ENCODE measurements at places on chromosomes 2 and 18. TPM values are rescaled to one million over a fixed set of nuclear protein-coding genes. Genes with fewer than 3 reads are reported as not detected.
A peak's percentile ranks its signal among the peaks of the same experiment; 100 is the strongest.

The AKAIN1 gene
- total RNA-seq = not detected

The TMEM200C gene
- total RNA-seq = 0.17 TPM

The LYG2 gene
- total RNA-seq = not detected

The ACAA2 gene
- 51.6 TPM for total RNA-seq

DNA sequence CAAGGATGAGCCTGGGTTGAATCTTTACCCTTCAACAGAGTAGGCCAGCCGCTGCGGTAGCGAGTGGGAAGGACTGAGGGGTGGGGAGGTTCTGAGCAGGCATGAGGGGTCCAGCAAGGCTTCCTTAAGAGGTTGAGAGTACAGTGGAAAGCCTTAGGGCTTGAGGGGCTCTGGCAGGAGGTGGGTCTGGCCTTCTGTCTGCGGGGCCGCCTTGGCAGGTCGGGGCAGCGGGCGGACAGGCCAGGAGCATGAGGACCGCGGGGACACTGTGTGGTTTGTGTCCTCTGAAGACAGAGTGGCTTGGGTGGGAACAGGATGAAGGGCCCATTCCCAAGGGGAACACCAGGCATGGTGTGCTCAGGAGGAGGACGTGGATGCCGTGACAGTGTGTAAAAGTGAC lies 250.3 kb downstream of the AGAP1 start:
- H3K4me3 ChIP-seq = no peak overlapping the region
- peaks cover 3% of the 10 kb centered on the region for H3K36me3 ChIP-seq
- no peak overlapping the region for H3K27ac ChIP-seq
- no peaks in the 10 kb centered on the region for H3K4me1 ChIP-seq
- no peaks in the 10 kb centered on the region for H3K27me3 ChIP-seq
- DNase-seq = no peak

- no peak overlapping the region for H3K27ac ChIP-seq
- DNase-seq = no peak
- H3K4me3 ChIP-seq = no peak overlapping the region
These were observed 194.6 kb upstream of the SMAD2 start for GRCh38 chr18:48124857-48125626.

DNA sequence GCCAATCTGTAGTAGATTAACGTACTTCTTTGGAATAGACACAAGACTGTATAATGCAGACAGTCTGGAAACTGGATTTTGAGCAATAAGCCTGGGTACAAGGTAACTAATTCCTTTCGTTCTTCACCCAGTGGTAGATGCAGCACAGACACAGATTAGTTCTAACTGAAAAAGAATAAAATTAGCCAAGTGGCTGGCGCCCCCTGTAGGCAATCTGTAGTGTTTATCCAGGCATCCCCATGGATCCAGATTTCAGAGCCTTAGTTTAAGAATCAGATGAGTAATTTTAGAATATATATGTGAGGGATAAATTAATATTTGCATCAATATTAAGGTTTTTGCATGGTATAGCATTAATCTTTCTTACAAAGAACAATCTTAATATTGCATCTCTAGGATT lies 563.9 kb downstream of the DCC start:
- DNase-seq = peak; percentile 2
- no peaks in the 10 kb centered on the region for H3K4me1 ChIP-seq
- H3K4me3 ChIP-seq = no peak overlapping the region

GRCh38 chr2:127015106-127015910 lies 91.6 kb downstream of the BIN1 start:
- DNase-seq = peak; percentile 16
- H3K27ac ChIP-seq = peak overlapping the region; percentile 78
- no peaks in the 10 kb centered on the region for H3K27me3 ChIP-seq
- H3K4me3 ChIP-seq = no peak overlapping the region
- no peaks in the 10 kb centered on the region for H3K36me3 ChIP-seq

DNA sequence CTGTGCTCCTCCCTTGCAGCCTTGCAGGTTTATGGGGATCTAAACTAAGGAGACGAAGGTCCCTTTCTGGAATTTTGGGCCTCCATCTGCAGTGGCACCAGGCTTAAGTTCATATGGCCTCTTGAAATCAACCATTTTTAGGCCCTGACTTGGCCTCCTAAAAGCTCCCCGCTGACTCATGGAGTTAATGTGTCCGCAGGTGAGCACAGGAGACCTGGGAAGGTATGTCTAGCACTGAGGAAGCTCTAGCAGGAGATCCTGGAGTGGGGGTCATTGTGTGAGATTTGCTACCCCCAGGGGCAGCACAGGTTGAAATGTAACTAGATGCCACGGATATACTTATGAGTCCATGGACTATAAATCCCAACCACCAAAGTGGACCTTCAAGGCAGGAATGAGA lies 95.9 kb upstream of the CELF4 start:
- no peaks in the 10 kb centered on the region for H3K27me3 ChIP-seq
- DNase-seq = no peak
- H3K36me3 ChIP-seq = no peaks in the 10 kb centered on the region

GRCh38 chr2:6787376-6787775 lies 78.3 kb downstream of the CMPK2 start:
- H3K36me3 ChIP-seq = no peaks in the 10 kb centered on the region
- H3K4me1 ChIP-seq = no peaks in the 10 kb centered on the region
- H3K4me3 ChIP-seq = no peak overlapping the region
- no peak for DNase-seq

DNA sequence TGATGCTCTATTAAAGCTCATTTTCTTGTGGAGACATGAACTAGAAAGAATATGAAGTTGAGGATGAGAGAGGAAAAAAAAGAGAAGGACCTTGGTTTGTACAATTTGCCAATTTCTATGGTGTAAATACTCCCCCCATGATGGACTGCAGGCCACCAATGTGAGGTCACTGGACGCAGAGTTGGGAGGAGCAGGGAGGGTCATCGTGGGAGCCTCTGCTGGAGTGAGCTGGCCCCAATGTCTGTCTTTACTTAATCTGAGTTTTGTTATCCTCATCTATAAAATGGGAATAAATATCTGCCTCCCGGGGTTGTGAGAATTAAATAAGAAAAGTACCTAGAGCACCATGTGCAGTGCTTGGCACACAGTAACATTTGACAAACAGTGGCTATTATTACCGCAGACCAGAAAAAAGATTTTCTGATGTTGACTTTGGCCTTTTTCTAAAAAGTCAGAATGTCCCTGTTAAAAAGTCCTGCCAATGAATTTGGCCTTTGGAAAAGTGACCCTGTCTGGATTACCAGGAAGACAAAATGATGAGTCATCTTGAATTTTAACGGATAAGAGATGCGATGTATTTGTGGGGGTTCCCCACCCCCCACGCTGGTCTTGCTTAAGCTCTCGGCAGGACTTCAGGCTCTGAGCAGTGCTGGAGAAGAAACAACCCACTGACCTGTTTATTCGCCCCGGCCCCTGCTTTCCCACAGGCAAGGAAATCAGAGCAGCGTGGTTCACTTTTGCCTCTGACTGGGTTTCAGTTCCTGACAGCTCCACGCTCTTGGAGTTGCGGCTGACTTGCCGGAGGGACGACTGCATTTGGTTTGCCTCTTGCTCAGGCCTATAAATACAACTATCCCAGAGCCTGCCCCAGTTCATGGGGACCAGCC lies 50.3 kb upstream of the FOSL2 start:
- no peaks in the 10 kb centered on the region for H3K27me3 ChIP-seq
- H3K36me3 ChIP-seq = no peaks in the 10 kb centered on the region
- peaks cover 22% of the 10 kb centered on the region for H3K4me1 ChIP-seq
- DNase-seq = peak; percentile 93

DNA sequence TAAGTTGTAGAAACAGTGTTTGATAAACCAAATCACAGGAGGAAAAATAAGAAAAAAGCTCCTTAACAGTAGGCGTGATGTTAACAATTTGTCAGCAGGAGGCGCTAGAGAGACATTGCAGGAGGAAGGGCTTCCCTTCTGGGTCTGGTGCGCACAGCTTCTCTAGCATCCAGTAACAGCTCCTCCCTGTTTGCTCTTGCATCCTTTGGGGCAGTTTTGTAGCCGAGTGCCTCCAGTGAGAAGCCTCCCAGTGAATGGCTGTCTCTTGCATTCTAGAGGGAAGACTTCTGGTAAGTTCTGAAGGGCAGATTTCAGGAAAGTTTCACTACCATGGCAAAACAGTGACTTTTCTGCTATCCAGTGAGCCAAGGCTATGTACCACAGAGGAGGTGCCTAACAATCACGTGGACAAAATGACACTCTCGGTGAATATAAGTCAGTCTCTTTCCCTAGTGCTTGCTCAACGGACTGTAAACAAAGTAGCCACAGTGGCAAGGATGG lies 9.5 kb upstream of the ZNF396 start:
- peaks cover 5% of the 10 kb centered on the region for H3K4me1 ChIP-seq
- H3K4me3 ChIP-seq = no peak overlapping the region
- no peak overlapping the region for H3K27ac ChIP-seq

DNA sequence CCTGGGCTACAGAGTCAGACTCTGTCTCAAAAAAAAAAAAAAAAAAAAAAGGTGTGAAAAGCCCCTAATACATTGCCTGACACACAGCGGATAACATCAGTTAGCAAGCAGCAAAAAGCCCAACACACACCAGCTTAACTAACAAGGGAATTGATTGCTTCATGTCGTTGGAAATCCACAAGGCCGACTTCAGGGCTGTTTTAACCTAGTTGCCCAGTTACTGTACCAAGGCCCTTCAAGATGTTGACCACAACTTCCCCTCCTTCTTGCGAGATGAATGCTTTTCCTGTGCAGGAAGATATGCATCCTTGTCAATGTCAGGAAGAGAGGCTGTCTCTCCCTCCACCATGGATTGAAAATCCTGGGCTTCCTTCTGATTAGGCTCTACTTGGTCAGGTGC lies 202.9 kb downstream of the MIB1 start:
- no peaks in the 10 kb centered on the region for H3K4me1 ChIP-seq
- H3K36me3 ChIP-seq = no peaks in the 10 kb centered on the region
- DNase-seq = no peak
- no peak overlapping the region for H3K4me3 ChIP-seq
- H3K27ac ChIP-seq = no peak overlapping the region

DNA sequence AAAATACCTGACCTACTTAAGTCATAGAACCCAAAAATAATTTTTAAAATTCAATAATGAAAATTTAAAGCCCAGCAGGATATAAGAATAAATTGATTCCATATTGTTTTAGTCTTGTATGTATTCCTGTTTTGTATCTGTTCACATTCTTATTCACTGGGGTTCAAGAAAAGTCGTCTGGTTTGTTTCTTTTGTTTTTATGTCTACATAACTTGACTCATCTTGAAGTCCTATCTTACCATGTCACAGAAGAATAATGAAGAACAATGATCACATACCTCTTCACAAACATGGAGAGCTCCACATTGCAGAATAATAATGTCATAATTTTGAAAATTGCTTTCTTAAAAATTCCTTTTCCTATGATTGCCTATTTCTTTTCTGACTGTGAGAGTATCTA lies 43.4 kb upstream of the LRP1B start:
- DNase-seq = no peak
- H3K27me3 ChIP-seq = no peaks in the 10 kb centered on the region
- no peak overlapping the region for H3K4me3 ChIP-seq

DNA sequence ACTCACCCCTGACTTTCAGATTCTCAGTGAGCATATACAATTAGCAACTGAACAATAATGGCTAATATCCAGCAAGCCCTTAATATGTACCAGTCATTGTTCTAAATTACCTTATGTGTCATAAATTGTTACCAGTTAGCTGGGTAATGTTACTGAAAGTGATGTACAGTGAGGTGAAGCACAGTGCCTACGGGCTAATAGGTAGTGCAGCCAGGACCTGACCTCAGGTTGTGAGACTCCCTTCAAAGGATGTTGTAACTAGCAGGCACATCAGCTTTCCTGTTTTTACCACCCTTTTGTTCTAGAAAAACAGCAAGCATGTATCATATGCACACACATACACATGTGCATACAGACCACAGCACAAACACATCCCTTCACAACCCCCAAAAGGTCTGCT lies 258.3 kb downstream of the PHLPP1 start:
- no peaks in the 10 kb centered on the region for H3K27me3 ChIP-seq
- no peak for DNase-seq

DNA sequence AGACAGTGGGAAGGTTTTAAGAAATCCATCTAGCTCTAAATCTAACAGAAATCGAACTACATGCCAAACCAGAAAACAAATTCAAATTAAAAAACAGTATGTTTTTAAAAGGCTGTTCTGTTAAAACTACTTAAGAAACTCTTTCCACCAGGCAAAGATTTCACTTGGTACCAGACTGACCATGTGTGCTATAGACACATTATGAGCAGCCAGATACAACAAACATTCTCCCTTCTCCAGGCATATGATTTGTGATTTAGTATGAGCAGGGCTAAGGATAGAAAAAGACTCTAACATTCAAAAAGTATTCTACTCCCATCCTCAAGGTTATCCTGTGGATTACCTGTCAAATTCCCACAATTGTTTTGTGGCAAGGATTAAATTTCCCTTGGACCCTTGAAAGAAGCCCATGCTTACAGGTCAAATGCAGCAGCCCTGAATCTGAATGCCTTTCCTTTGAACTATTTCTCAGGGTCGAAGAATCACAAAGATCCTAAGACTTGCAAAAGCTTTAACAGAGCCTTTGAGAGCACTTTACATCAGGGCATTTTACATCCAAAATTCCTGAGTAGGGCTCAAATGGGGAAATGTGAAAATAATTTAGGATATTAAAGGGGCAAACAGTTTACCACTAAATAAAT lies 42.5 kb upstream of the TTC32 start:
- no peak for DNase-seq
- no peaks in the 10 kb centered on the region for H3K27me3 ChIP-seq
- no peaks in the 10 kb centered on the region for H3K4me1 ChIP-seq
- H3K4me3 ChIP-seq = no peak overlapping the region
